Stimulated activated CD4-positive, alpha-beta T cell treated with anti-CD3 and anti-CD28 coated beads, Interleukin-15, amount 100 ng/mL, for 1 hour (primary cell): ENCODE measurements at places on chromosomes 5 and 9.

DNA sequence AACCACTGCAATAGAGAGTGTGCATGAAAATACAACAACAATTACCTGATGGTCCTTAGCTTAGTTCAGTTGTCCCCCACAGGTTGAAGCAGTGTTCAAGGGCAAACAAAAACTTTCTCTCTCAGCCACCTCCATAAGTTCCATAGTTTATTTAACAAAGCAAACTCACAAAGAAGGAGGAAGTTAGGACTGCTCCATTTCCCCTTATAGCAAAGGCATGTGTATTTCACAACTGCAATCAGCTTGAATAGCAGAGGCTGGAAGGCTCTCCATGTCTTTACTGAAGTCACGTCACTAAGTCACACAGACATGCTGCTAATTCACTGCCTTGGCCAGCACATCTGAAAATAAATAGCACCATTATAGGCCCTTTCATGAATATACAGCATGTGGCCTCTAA, 43.3 kb downstream of the DOCK8 start:
- DNase-seq = no peak

DNA sequence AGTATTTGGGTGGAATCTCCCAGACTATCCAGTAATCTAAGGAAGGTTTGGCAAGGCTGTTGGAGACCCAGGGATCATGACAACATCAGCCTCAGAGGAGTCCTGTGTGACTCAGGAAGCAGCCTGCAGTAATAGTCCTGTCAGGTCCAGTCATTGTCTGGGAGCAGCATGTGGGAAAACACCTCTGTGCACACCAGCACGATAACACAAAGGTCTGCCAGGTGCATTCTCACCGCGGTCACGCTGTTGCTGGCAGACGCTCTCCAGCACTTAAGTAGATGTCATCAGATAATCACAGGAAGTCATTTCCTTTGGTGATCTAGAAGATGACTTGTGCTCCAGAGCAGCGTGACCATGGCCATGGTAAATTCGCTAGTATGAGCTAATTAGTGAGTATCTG, 99.2 kb upstream of the IQGAP2 start:
- no peak for DNase-seq

DNA sequence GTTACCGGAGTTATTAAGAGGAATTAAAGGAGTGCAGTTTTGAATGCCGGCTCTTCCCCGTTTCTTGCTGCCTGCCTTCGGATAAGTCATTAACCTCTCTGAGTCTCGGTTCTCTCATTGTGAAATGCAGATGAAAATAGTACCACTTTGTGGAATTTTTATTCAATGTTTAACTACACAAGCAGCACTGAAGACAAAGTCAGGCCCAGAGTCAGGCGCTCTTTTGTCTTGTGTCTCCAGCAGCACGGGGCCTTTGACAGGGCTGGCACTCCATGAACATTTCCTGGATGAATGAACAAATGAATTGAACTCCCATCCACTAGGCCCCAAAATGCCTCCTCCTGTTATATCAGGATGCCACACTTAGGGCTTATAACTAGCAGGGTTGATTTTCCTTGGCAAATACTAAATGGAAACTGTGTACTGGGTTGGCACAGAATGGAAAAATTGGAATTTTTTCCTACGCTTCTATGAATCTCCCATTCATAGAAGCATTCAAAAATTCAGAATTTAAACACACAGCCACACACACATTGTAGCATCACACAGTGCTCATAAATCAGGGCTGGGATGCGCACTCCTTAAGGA, 332.8 kb downstream of the MLLT3 start:
- DNase-seq = no peak

DNA sequence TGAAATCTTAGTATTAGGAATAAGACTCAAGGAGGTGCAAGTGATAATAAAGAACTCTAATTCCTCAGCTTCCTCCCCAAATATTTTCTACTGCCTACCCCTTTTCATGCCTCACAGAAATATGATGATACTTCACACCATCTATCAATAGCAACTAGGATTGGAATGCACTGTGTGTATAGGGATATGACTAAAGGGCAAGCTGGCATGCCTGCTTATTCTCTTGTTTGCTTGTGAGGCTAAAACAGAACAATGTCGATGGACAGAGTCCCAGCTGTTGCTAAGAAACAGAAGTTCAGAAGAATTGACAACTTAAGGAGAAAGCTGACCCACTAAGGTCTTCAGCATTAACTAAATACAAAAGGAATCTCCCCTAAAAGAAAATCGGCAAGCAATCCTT, 9.7 kb upstream of the CHD1 start:
- no peak for DNase-seq

DNA sequence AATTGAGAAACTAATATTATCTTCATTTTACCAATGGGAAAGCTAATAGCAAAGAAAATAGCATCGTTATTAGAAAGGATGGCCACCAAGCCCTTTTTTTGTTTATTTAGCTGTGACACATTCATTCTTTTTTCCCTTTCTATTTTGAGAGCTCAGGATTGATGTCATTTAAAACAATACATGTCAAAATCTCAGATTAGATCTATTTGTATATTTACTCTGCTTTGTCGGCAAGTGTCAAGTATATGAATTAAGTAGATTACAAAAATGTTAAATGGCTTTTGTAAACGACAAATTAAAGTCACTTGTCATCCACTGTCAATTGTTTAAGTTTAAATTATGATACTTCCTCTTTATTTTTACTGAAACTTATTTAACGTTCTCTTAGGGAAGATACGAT, 118.9 kb downstream of the PAM start:
- DNase-seq = no peak

GRCh38 chr9:107660976-107661375, 171.4 kb upstream of the KLF4 start:
- no peak for DNase-seq

GRCh38 chr5:103424026-103424425, 138.6 kb downstream of the NUDT12 start:
- DNase-seq = no peak

GRCh38 chr5:113448252-113448651, 13.5 kb upstream of the TSSK1B start:
- no peak for DNase-seq

DNA sequence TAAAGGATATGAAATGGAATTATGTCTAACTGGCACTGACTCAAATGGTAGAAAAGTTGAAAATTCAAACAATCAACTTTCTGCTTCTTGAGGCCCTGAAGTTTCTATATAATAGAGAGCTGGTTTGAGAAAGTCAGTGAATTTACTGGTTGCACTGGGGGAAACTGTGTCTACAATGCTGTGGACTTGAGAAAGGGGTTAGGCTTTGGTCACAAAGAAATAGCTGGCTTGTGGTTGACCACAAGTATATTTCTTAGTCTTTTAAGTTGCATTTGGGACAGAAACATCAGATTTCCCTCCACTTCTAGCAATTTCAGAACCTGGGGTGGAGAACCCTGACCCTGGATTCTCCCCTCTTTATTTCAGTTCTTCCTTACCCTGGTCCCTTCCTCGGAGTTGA, 192.6 kb upstream of the ACTBL2 start:
- DNase-seq = no peak

DNA sequence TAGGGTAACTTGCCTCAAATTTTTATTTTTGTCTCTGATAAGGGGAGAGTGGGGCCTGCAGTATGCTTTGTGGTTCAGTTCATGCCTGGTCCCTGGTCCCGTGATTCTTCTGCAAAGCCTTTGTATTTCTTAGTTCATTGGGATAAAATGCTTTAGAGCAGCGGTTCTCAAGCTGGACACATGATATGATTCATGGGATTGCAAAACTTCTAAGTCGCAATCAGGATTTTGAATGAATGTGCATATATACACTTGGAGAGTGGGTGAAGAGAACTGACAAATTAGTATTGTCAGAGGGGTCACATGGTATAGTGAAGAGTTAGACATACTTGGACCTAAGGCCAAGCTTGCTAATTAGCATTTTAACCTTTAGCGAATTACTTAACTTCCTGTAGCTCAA, 265.4 kb upstream of the KLF9 start:
- no peak for DNase-seq

- DNase-seq = no peak
Measured at GRCh38 chr9:34190996-34191892, 12.4 kb downstream of the UBAP1 start.

DNA sequence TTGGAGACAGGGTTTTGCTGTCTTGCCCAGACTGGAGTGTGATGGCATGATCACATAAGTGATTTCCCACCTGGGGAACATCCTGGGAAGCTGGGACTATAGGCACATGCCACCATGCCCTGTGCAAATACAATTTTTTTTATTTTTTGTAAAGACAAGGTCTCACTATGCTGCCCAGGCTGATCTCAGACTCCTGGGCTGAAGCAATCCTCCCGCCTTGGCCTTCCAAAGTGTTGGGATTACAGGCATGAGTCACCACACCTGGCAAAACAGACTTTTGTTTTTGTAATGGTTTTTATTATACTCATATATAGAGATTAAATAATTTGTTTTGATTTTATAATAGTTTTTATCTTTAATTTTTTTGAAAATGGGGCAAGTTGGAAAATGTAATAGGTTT, 14.7 kb downstream of the DNAJC25 start:
- no peak for DNase-seq

DNA sequence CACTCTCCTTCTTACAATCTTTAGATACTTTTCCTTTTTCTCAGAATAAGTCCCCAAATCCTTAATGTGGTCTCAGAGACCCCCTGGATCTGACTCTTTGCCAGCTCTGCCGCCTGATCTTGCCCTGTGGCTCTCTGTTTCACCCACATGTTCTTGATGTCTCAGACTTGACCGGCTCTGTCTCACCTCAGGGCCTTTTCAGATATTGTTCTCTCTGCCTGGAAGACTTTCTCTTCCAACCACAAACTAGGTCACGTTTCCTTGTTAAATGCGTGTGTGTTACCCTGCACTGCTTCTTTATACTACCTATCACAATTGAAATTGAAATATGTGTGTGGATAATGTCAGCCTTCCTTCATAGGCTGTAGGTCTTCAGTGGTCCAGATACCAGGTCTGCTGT, 265.4 kb upstream of the NUDT12 start:
- DNase-seq = no peak

DNA sequence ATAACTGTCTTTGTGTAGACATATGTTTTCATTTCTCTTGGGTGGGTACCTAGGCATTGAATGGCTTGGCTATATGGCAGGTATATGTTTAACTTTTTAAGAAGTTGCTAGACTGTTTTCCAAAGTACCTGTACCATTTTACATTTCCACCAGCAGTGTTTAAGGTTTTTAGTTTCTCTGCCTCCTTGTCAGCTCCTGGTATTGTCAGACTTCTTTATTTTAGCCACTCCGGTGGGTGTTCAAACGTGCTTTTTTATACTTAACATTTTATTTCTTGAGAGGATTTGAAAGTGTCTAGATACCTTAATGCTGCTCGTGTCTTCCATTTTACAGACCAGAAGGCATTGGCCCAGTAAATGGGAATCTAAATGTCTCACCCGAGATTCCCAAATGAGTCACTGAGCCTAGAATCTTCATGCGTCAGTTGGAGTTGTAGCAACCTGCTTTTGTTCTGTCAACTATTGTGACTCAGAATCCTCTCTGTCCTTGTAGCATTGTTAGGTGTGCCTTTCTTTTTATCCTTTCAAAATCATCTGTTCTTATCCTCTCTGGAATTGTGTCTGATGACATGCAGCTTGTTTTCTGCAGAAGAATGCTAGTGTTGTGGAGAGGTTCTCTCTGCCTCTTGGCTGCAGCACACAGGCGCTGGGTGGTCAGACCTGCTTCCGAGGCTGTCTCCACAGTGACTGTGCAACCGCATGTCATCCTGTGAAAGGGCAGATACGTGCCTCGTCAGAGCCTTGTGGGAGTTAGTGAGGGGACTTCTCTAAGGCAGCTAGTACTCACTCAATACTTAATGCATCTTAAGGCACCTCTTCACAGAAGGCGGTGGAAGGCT, 291.8 kb downstream of the AOPEP start:
- DNase-seq = no peak

- no peak for DNase-seq
Measured at GRCh38 chr9:79975621-79976256, 404.0 kb downstream of the TLE4 start.

- no peak for DNase-seq
Measured at GRCh38 chr5:60891667-60892066, 47.6 kb upstream of the ELOVL7 start.

DNA sequence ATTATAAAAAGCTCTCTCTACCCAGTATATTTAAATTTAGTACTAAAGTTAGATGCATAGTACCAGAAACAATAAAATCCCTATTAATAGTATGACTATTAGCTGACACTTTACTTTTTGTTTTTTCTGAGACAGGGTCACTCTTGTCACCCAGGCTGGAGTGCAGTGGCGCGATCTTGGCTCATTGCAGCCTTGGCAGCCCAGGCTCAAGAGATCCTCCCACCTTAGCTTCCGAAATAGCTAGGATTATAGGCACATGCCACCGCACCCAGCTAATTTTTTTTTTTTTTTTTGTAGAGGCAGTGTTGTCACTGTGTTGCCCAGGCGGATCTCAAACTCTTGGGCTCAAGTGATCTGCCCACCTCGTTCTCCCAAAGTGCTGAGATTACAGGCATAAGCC, 8.0 kb downstream of the CCNG1 start:
- DNase-seq = no peak

- DNase-seq = no peak
Measured at GRCh38 chr5:96527768-96528661, 95.0 kb upstream of the PCSK1 start.
